ENCODE measurements at places on chromosomes 5 and 9.

- no peak for DNase-seq
These were observed 14.2 kb downstream of the TCERG1 start for GRCh38 chr5:146461319-146461718.

- no peak for DNase-seq
These were observed 65.8 kb downstream of the KCTD16 start for GRCh38 chr5:144236499-144236898.

DNA sequence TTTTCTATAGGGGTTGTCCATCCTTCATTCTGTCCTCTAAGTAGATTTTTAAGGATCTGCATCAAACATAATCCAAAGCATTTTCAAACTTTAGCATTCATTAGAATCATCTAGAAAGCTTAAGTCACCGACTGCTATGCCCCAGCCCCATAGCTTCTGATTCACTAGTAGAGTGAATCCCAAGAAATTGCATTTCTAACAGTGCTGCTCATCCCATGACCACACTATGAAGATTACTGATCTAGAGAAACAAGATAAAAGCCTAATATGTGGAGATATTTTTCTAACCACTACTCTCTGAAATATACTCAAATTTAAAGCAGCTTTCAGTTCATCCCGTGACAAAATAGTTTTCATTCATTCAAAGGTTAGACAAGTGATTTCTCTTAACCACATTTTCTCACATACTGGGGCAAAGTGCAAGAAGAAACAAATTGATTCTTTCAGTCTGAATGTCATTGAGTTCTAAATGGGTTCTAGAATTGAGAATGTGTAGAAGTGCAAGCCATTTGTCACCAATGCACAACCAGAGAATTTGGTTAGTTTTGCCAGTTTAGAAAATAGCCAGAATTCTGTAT, 286.9 kb upstream of the CD180 start:
- DNase-seq: peak; percentile 43

DNA sequence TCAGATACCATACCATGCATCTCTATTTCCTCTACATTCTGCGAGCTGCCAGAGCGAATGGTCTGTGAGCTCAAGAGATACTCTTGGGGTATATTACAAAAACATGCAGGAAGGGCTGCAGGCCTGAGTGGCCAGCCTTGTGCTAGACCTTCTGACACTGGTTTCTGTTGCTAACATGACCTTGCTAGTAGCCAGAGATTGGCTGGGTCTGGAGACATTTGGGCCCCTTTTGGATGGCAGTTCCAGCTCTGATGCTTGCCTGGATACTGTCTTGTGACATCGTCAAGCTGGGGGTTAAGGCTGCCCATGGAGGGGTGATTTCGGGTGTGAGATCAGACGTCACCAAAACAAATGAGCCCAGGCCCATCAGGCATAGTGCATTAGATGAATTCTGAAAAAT, 56.1 kb upstream of the FSTL4 start:
- no peak for DNase-seq

DNA sequence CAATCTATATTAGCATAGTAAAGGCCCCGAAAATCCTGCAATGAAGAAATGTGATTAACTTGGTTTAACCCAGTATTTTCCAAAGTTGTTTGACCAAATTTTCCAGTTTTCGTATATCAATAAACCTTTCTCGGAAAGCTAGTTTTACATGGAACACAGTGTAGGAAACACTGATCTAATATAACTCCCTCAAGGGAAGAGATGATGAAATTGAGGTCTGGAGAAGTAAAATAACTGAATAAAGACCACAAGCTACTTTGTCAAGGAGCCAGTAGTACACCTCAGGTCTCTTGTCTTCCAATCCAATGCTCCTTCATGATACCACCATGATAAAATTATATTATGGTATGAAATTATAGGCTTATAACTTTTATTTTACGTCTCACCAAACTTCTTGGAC, 118.1 kb upstream of the TARS1 start:
- DNase-seq: no peak

- no peak for DNase-seq
These were observed 112.8 kb upstream of the CTNND2 start for GRCh38 chr5:12017007-12017406.

- no peak for DNase-seq
These were observed 15.9 kb downstream of the OR2V1 start for GRCh38 chr5:181114844-181115778.

DNA sequence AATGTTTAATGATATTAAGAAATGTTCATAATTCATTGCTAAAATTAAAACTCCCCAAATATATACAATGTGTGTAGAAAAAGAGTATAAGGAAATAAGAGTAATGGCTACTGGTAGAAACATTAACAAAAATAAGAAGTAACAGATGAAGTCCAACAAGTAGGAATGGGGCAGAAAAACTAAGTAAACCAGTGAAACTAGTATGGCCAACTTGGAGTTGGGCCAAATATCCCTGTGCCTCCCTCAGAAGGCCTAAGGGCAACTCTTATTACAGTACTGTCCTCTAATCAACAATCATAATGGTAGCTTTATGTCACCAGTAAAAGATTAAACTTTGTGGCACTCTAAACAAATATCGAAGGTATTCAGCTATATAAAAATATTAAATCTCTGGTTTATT, 93.5 kb downstream of the SSBP2 start:
- no peak for DNase-seq

- peak; percentile 83 for DNase-seq
These were observed 133.2 kb downstream of the MTX3 start for GRCh38 chr5:79857714-79858409.

GRCh38 chr5:116037236-116037822, 5.1 kb downstream of the ARL14EPL start:
- DNase-seq: no peak

GRCh38 chr5:37938076-37938852, 98.4 kb upstream of the GDNF start:
- DNase-seq: no peak

GRCh38 chr5:171945476-171945875, 61.0 kb downstream of the FBXW11 start:
- DNase-seq: no peak

DNA sequence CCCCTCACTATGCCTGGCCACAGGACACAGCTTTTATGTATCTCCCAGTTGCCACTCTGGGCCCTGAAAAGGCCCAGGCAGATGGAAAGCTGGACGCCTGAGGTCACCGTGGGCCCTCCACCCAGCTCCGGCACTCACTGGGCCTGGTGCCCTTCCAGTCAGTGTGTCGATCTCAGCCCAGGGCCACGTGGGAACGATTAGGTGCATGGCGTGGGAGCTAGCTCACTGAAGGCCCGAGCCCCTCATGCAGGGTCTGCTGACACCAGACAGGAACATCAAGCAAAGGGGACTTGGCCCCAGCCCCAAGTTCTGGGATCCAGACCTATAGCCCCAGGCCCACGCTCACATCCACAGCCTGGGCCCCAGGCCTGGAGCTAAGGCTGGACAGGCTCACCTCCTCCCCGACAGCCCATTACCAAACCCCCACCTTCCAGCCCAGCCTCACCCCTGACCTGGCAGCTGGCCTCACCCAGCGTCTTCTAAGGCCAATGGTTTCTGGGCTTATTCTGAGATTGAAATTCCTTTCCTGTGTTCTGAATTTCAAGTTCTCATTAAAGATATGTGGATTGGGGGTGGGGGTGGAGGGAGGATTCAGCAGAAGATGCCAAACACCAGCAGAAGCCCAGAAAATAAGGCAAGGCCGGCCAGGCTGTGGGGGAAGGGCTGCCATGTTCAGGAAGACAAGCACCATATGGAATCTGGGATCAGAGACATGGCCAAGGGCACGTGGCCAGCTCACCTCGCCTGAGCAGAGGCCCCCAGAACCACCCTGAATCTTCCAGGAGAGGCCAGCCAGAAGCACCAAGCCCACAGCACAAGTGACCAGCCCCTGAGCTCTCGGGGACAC, 74.5 kb downstream of the ADAMTS2 start:
- DNase-seq: no peak

GRCh38 chr9:125747765-125748445, 732 bp downstream of the PBX3 start:
- peak; percentile 18 for DNase-seq

- DNase-seq: no peak
These were observed 52.4 kb downstream of the SLC44A1 start for GRCh38 chr9:105296877-105297287.

- DNase-seq: no peak
These were observed 106.2 kb downstream of the NSG2 start for GRCh38 chr5:174151599-174152181.

DNA sequence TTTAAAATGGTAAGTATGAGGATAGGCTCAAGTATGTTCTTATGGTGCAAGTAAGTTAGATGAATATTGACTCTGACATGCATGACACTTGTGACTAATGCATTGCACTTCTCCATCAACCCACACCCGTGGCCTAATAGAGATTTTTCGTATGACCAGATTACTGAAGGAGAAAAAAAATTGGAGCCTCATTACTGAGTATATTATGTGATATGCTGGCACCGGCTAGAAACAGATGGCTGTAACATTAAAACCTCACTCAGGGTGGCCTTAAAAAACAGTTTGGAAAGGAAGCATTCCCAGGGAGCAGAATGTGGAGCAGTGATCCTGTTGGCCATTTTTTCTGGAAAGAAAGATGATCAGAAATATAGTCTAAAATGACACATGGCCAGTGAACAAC, 766.4 kb downstream of the PRELID2 start:
- DNase-seq: no peak

GRCh38 chr5:146867996-146868708, 10.4 kb downstream of the PPP2R2B start:
- DNase-seq: no peak

GRCh38 chr5:112776301-112776856, 38.7 kb downstream of the APC start:
- no peak for DNase-seq

DNA sequence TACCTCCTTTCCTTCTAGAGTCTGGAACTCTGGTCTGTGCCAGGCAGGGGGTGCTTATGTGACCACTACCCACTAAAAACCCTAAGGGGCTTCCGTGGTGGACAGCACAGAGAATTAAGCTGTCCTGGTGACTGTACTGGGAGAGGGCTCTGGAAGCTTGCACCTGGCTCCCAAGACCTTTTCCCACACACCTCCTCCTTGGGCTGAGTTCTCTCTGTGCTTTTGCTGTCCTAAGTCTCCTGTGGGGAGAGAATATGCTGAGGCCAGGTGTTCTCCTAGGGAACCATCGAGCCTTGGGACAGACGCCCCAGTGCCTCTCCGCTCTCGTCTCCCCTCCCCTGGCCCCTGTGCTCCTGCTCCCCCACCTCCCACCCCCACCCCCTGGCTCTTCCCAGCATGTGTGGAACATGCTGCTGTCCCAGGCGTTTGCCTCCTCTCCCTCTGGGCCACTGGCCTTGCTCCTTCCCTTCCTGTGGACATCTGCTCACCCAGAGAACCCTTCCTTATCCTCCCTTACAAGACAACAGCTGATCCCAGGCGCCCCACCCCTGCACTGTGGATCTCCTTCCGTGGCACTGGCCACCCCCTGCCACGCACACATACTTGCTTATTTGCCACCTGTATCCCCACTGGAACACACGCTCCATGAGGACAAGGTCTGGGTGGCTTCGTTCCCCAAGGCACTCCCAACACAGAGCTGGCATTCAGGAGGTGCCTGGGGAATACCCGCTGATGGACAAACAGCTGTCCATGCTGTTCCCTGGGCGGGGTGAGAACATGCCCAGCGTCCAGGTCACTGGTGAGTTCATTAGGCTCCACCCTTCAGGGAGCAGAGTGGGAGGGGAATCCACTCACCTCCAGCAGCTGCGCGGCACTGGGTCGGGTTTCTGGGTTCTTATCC, 83.0 kb downstream of the STK10 start:
- no peak for DNase-seq

DNA sequence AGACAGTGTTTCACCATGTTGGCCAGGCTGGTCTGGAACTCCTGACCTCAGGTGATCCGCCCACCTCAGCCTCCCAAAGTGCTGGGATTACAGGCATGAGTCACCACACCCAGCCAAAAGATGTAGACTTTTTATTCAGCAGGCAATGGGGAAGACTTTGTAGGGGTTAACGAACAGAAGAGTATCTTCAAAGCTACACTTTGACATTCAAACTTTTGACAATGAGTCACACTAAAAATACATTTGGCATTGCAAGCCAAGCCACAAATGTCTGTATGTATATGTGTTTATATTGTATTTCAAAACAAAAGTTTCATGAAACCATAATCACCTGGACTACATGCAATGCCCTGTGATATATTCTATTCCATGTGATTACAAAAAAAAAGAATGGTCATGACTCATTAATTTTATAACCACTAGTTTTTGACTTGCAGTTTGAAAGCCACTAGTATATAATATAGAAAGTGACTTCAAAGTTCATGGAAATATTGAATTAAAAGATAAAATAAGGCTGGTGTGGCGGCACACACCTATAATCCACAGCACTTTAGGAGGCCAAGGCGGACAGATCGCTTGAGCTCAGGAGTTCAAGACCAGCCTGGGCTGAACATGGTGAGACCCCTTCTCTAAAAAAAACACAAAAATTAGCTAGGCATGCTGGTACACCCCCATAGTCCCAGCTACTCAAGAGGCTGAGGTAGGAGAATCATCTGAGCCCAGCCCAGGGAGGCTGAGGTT, 8.3 kb downstream of the DIMT1 start:
- no peak for DNase-seq

- DNase-seq: no peak
These were observed 471 bp upstream of the GHR start for GRCh38 chr5:42422656-42423280.

DNA sequence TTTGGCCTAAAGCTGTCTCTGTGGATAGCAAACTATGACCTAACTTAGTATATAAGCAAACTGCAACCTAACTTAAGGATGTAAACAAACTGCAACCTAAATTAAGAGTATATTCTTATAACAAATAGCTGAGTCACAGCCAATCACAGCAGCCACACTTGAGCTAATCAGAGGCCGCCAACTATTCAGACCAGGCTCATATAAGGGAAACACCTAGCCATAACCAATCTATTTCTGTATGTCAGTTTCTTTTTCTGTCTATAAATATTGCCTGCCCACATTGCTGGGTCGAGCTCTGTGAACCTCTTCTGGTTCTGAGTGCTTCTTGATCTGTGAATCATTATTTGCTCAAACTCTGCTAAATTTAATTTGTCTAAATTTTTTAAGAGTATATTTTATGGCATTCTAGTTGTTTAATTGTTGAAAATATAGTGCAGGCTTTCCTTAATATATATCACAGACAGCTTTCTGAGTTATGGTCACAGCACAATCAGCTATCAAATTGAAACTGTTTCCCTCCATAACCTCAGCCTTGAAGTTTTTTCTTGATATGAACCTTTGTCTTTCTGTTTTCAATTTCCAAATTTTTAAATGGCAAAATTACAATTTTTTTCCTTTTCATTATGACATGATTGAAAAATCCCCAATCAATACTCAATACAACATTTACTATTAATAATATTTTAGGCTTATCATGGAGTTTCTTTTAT, 327.1 kb upstream of the NUDT12 start:
- no peak for DNase-seq

DNA sequence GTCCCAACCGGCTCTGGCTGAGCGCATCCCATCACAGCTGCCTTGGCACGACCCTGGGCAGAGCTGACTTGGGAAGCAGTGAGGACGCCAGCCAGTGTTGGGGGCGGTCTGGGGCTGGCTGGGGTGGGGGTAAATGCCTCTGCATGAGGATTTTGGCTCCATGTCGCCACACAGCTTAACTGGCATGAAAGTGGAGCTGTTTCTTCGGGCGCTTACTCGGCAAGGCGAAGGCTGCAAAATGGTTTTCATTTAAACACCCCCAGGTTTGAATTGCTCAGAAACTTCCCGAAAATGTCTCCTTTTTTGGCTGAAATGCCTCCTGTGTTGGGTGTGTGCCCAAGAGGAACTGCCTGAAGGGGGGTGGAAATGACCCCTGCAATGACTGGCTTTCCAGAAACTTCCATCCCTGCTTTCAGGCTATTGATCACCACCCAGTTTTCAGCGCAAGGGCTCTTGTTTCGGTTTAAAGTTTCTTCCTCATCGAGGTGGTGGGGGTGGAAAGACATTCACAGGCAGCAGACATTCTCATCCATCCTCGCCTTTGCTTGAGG, 38.3 kb downstream of the PTGES start:
- DNase-seq: no peak
